ENCODE measurements at places on chromosomes 5 and 9.

GRCh38 chr5:57458443-57458842, 24.2 kb downstream of the ACTBL2 start:
- DNase-seq: no peak

- DNase-seq: no peak
Measured at GRCh38 chr5:169696621-169697510, 59.8 kb downstream of the DOCK2 start.

GRCh38 chr5:160259341-160259740, 30.0 kb downstream of the FABP6 start:
- DNase-seq: no peak

DNA sequence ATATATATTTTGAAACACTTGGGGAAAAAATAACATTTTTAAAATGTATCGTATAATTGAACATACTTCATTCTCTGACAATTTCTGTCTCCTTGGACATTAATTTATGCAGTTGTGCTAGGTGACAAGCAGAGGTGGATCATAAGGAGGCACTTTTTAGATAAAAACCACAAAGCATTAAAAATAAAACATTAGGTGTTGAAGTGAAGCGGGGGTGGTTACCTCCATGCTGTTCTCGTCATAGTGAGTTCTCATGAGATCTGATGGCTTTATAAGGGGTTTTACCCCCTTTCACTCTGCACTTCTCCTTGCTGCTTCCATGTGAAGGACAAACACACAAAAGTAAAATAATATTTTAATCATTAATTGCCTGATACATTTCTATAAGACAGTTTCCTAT, 11.9 kb upstream of the COX7C start:
- DNase-seq: no peak

GRCh38 chr5:1855075-1855474, 27.6 kb downstream of the IRX4 start:
- no peak for DNase-seq

- peak; percentile 63 for DNase-seq
Measured at GRCh38 chr9:2015581-2016407, 647 bp downstream of the SMARCA2 start.

DNA sequence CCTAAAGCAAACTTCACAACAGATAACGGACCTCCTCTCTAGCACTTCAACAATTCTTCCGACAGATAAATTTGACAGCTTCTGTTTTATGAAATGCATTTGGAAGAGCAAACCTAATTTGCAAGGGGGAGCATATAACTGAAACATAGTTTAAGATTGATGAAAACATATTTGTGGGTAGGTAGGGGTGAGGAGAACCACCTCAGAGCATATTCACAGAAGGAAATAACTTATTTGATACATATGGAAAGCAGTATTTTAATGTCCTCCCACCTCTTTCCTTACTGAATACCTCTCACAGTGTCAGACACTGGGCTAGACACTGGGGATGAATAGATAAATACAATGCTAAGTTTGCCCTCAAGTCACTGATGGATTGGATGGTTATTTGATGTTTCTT, 384.8 kb downstream of the MAT2B start:
- no peak for DNase-seq

DNA sequence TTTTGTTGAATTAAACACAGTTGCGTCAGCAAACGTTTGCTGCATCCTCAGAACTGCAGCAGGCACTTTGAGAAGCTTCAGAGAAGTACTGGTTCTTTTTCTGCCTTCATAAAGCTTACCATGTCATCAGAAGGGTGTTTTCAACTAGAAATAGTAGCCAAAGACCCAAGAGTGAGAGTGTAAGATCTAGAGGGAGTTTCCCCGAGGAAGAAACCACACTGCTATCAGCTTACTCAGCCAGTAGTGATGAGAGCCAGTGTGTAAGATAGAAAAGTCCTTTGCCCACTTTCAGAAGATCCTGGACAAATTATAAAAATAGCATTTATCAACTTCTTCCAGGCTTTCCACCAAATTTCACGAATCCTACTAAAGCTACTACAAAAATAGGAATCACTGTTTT, 154.5 kb downstream of the PAPPA start:
- no peak for DNase-seq

- DNase-seq: no peak
Measured at GRCh38 chr5:172454358-172455086, at the start of gene SH3PXD2B. Gene SH3PXD2B, minus strand, starts transcription at chr5:172454525. Its CDS starts 173 bp downstream, at chr5:172454352.

DNA sequence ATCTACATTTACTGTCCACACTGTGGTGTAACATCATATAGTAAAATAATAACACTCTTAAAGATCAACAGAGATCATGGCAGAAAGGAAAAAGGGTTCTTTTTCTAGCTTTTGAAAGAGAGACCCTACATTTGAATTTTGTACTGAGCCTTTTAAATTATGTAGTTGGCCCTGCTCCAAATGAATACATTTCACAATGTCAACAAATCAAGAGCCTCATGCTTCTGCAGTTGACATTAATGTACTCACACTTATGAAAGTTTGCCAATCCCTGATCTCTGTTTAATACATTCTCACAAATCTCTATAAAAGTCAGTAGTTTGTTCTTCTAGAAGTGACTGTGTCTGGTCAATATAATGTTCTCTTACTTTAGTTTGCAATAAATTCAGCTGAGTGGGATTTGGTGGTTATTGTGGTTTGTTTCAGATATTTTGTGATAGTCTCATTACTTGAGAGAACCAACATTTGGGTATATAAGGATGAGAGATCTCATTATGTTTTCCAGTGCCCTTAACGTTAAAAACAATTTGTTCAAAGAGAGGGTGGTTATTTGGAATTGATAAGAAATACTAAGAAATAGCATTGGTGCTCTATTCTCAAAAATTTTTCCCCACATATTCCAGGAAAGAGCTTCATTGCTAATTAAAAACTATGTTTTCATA, 277.8 kb upstream of the FTMT start:
- DNase-seq: no peak

- no peak for DNase-seq
Measured at GRCh38 chr9:131411719-131412681, 18.1 kb downstream of the PRRC2B start.

DNA sequence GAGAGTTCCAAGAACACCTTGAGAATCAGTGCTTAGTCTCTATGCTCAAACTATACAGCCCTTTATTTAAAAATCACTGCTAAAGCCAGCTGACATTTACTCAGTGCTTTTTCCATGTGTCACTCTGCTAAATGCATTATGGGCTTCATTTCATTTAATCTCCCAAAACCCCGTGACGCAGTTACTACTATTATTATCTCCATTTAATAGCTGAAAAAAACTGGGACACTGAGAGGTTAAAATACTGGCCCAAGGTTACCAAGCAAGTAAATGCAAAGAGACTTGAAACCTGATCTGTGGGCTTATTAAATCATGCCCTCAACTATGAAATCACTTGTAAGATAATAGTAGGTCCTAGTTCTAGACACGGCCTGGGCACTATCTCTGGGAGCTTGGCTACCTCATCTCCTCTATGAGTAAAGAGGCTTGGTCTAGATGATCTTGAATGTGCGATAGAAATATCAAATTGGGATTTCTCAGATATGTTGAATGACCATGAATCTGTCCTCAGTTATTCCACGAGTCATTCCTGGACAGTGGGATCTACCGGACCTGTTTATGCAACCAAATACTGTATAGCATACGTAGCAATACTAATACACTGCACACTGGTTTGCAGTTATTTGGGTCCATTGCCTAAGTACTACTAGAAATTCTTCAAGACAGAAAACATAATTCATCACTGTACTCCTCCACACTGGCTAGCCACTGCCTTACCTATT, 32.3 kb downstream of the MARCHF11 start:
- DNase-seq: no peak

DNA sequence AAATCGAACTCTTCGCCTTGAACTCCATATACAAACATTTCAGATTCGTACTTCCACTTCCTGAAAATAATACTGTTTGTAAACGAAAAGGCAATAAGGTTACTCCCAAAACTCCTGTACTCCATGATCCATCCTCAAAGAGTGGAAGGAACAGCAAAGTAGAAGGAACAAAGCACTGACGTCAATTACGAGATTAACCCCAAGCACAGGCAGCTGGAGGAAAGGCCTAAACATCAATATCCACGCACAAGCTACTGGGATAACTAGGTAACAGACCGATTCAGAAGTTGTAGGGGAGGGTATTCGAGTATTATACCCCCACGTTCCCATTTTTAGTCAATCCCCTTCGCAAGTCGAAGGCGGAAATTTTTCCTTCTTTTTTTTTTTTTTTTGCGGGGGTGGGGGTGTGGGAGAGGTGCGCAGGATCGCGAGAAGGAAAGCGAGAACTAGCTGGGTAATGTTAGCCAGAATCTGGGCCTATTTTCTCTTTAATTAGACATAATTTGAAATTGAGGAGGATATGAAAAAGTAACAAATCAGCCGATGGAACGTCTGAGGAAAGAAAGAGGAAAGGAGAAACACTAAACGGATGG, 909 bp downstream of the AFF4 start:
- no peak for DNase-seq

DNA sequence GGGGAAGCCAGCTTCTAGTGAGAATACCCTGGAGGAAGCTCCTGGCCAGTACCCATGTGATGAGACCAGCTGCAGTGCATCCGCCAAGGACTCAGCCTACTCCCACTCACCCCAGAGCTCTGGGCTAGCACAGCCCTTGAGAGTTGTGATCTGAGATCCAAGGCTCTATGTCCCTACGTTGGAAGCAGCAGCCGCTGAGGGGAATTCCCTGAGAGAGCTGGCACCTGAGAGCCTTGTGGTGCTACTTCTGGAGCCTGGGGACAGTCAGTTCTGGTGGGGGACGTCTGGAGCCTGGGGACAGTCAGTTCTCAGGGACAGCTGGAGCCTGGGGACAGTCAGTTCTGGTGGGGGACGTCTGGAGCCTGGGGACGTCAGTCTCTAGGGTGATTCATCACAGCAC, 39.2 kb downstream of the PDZD2 start:
- DNase-seq: no peak

DNA sequence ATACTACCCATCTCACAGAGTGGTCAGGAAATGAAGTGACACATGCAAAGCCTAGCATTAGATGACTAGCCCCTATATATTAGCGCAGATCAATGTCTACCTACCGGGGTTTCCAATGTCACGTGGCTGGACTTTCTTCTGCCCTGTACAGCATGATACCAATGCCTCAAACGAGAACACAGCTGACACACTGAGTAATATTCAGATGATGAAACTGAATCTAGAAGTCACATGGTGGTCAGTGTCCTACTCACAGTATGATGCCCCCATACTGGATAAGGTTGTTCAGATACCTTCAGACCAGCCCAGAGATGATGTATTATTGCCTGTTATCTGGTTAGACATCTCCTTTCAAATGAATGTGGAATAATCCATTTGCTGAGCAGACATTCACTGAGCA, 71.1 kb upstream of the FRRS1L start:
- DNase-seq: no peak

DNA sequence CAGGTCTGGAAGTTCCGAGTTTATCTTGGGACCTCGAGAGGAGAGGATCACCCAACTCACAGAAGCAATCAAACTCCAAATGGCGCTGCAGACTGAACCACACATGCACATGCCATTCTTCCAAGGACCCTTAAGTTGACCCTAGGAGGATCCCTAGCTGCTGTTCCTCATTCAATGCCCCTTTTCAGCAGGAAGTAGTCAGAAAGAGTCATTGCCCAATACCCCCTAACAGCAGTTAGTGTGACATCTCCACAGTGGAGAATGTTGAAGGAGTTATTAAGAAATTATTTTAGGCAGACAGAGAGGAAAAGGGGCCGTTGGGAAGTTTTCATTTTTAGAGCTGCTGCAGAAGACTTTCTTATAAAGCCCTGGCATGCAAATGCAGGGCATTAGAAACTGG, 229.9 kb upstream of the DAB2 start:
- DNase-seq: no peak

- no peak for DNase-seq
Measured at GRCh38 chr5:83265318-83265717, 188.0 kb downstream of the XRCC4 start.

DNA sequence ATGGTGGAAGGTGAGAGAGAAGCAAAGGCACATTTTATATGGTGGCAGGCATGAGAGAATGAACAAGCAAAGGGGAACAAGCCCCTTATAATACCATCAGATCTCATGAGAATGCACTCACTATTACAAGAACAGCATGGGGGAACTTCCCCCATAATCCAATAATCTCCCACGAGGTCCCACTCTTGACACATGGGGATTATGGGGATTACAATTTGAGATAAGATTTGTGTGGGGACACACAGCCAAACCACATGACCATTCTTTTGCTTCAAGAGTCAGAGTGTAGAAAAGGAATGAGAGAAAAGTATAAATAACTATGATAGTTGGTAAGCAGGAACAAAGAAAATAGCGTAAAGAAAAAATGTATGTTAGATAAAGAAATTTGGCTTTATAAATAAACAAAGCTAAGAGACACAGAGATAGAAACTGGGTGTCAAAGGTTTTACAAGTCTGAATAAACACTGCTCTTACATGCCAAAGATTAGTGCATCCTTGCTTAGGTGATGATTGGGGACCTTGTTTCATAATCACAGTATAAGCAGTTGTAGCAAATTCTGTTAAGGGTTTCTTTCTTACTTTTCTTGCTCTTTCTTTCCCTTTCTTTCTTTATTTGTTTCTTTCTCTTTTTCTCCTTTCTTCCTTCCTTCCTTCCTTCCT, 91.9 kb upstream of the PAPPA start:
- DNase-seq: no peak

- no peak for DNase-seq
Measured at GRCh38 chr9:106025453-106025852, 331.1 kb downstream of the TMEM38B start.

DNA sequence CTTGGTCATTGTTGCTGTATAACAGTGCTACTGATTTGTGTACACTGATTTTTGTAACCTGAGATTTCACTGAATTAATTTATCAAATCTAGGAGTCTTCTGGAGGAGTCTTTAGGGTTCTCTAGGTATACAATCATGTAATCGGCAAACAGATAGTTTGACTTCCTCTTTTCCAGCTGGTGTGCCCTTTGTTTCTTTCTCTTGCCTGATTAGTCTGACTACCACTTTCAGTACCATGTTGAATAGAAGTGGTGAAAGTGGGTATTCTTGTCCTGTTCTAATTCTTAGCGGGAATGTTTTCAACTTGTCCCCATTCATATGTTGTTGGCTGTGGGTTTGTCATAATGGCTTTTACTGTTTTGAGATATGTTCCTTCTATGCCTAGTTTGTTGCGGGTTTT, 24.7 kb upstream of the RANBP6 start:
- DNase-seq: no peak

DNA sequence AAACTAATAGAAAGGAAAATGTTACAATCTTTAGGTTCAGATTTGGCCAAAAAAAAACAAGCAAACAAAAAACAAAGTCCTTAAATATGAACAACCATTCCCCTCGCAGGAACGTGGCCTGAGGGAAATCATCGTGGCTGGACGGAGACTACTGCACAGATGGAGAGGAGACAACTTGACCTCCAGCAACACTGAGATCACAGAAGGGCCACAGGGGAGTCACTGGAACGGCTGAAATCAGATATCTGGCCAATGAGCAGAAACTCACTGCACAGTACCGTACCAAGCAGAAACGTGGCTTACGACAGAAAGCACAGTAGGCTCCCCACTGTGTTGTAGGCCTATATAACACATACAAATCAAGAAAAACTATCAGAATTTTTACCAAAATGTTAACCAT, 27.7 kb downstream of the CAMSAP1 start:
- no peak for DNase-seq

GRCh38 chr9:34717996-34718614, 8.2 kb upstream of the CCL21 start:
- no peak for DNase-seq
